ENCODE measurements at places on chromosomes 4 and X.
A peak's percentile ranks its signal among the peaks of the same experiment; 100 is the strongest.

DNA sequence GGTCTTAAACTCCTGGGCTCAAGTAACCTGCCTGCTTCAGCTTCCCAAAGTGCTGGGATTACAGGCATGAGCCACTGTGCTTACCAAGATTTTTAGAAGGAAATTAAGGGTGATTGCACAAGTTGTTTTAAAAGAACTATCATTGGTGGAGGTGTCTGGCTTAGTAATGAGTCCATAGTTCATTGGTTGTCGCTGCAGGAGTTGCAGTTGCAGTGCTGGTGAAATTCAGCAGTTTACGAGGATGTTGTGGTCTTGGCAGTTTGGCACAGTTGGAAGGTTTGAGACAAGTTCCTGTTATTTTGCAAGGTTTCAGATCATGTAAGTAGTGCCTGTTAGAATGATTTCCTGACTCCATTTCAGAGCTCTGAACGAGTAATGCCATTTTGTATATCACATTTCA, 48.1 kb downstream of the RAB40AL start:
- DNase-seq, result no peak

DNA sequence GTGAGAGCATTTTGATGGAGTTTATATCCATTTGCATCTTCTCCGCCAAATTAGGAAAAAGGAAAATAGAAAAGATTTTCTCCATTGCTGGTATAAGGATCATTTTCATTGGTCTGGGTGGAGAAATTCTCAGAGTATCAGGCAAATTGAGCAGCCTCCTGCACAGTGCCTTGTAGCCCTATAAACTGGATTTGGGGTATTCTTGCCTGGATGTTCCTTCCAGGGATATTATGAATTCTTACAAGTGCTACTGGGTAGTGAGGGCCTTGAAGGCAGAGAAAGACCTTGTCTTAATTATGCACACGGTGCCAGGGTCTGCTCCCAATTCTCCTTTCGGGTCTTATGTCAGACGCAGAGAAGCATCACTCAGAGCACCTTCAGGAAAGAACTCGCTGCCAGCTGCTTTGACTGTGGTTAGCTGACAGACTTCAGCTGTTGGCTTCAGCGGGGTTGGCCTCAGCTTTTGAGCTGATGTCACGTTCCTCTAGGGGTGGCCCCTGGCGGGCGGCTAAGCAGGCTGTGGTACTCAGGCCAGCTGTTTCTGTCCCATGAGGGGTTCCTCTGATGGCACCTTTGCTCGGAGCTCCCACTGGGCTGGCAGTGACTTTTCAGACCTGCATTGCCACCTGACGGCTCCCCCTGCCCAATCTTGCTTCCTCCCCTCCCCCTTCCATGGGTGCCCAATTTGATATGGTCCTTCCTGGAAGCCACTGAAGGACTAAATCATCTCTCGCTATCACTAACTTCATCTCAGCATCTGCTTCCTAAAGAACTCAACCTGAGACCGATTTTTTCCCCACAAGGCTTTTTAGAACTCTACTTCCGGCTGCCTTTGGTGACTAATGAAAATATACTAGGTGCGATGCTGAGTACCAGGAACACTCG, 519.5 kb downstream of the BCOR start:
- DNase-seq, result peak; percentile 42

DNA sequence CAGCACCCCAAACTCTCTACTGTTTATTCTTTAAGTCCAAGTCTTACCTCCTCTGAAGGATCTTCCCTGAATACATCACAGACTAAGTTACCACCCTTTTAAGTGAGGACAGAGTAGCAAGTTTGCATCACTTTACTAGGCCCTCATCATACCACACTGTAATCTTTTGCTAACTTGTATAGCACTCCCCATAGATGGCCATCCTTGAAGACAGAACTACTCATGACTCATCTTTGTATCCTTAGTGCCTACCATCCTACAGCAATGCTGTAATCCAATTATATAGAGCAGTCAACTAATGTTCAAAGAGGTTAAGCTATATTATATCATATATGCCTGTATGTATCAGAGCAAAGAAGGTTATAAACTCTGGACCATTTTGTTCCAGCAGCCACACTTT, 101.4 kb downstream of the ADAMTS3 start:
- no peak for DNase-seq

GRCh38 chr4:73751830-73752229, 11.5 kb downstream of the CXCL8 start:
- DNase-seq, result no peak

DNA sequence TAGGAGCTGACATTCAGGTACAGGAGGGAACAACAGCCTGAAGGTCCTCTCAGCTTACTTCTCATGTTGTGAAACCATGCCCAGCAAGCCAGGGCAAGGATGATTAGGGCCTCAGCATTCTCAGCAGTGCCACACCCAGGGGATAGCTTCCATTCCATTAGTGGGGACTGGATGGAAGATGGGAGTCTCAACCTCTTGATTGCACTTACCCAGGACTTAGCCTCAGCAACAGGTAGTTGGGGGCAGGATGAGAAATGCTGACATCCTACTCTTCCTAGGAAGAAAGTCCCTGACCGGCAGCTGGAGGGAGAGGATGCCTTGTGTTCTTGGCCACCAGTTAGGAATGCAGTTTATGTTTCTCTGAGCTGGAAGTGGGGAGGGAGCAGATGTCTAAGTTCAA, 8.8 kb upstream of the BEX3 start:
- DNase-seq, result no peak

GRCh38 chr4:148287111-148287510, 155.1 kb downstream of the NR3C2 start:
- DNase-seq, result no peak

DNA sequence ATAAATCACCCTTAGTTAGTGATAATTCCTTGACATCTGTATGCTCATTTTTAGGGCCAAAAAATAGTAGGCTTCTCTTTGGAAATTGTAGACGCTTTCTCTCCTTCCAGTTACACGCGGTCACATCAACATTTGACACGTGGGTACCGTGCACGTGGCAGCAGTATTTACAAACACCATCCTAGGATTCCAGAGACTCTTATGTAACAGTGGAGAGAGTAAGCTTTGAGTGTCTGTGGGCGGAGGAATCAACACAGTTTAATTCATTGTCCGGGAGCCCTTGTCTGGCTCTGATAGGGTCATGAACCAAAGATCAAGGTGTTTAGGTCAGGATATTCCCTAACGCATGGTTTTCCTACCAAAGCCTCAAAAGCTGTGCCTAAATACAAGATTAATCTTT, 12.2 kb downstream of the TET2 start:
- DNase-seq, result no peak

- no peak for DNase-seq
These were observed 105.8 kb upstream of the DCAF12L1 start for GRCh38 chrX:126658447-126658846.

- no peak for DNase-seq
These were observed 82.0 kb downstream of the UNC5C start for GRCh38 chr4:95466791-95467190.

DNA sequence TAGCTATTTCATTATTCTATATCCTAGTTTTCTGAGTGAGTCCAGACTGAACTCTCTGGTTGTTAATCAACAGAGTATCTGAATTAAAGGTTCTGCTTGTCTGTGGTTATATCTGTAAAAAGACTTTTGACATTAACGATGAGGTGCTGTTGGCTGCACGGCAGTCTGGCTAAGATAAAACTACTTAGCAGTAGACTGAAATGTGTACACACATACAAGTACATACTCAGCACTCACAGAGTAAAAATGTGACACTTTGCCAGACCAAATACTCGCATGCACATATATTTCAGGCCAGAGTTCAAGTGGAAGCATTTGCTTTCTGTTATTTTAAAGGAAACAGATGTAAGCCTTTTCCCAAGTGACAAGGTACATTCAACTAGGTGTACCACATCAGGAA, 80.5 kb downstream of the PRDM5 start:
- DNase-seq, result no peak

GRCh38 chr4:3218824-3219760, 29.9 kb upstream of the MSANTD1 start:
- DNase-seq, result no peak

DNA sequence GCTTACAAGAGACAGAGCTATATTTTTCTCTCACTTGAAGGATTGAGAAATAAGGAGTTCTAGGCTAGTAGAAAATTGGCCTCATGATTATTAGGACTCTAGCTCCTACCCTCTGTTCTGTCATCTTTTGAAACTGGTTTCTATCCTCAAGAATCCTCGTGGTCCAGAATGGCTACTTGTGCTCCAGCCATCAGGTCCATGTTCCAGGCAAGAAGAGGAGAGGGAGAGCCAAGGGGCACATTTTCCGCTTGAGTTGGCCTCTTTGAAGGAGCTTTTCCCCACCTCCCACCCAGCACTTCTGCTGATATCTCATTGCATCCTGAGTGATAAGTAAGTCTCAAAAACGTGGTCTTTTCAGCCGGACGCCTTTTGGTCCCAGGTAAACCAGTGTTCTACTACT, 7.2 kb upstream of the SORBS2 start:
- DNase-seq, result no peak

DNA sequence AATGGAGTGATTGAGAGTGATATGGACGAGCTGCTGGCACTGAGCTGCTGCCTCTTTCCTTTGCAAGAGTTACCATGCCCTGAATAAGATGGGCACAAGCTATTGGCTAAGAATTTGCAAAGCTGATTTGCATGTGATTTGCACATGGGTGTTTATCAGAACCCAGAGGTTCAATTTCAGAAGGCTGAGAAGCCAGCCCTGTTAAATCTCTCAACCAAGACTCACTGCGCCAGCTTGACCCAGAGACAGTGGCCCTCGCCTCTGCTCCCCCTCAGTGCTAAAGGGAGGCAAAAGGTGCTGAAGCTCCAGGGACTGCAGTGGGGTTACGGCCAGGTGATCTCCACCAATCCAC, 701 bp downstream of the ARHGAP4 start:
- no peak for DNase-seq
